ENCODE measurements at places on chromosomes 4 and X. TPM values are rescaled to one million over a fixed set of nuclear protein-coding genes. Genes with fewer than 3 reads are reported as not detected.

PHOX2B gene
- not detected for total RNA-seq

UGT2B11 gene
- not detected for total RNA-seq

RRAGB gene
- total RNA-seq = 53.8 TPM

PPP1R3F gene
- total RNA-seq = 5.0 TPM

SPANXC gene
- not detected for total RNA-seq

GPR82 gene
- not detected for total RNA-seq

NIPAL1 gene
- total RNA-seq = under 0.01 TPM

UCHL1 gene
- total RNA-seq = 500 TPM

LEF1 gene
- 0.14 TPM for total RNA-seq

AWAT2 gene
- total RNA-seq = not detected

ZCCHC12 gene
- under 0.01 TPM for total RNA-seq

LDB2 gene
- 44.7 TPM for total RNA-seq

SHROOM2 gene
- under 0.01 TPM for total RNA-seq

MEPE gene
- total RNA-seq = not detected

ARX gene
- total RNA-seq = not detected

SLC10A7 gene
- 6.0 TPM for total RNA-seq

FRG2 gene
- total RNA-seq = not detected

CLNK gene
- total RNA-seq = not detected

CDS1 gene
- total RNA-seq = 0.28 TPM

PDCL2 gene
- total RNA-seq = not detected

ZMAT1 gene
- total RNA-seq = 0.09 TPM

L1CAM gene
- total RNA-seq = 0.28 TPM

UGT2B10 gene
- not detected for total RNA-seq

IRS4 gene
- not detected for total RNA-seq

ABCG2 gene
- 1.1 TPM for total RNA-seq

HTATSF1 gene
- 28.2 TPM for total RNA-seq

PDLIM3 gene
- total RNA-seq = 15.8 TPM

MAP3K15 gene
- total RNA-seq = 0.09 TPM

PDZD4 gene
- 0.14 TPM for total RNA-seq

DMRTC1B gene
- not detected for total RNA-seq

DCLK2 gene
- 5.8 TPM for total RNA-seq

HSFX2 gene
- 0.14 TPM for total RNA-seq

RHOH gene
- 0.09 TPM for total RNA-seq

SPP1 gene
- total RNA-seq = 1.3 TPM

TMEM129 gene
- 41.1 TPM for total RNA-seq

TLR10 gene
- total RNA-seq = not detected

SYN1 gene
- 0.18 TPM for total RNA-seq

IBSP gene
- not detected for total RNA-seq

RNF212 gene
- total RNA-seq = 0.28 TPM

Measured in smooth muscle cell of bladder (primary cell).